MG63 (cell line): ENCODE measurements at places on chromosomes 12 and 14. TPM values are rescaled to one million over a fixed set of nuclear protein-coding genes. Genes with fewer than 3 reads are reported as not detected.

DNA sequence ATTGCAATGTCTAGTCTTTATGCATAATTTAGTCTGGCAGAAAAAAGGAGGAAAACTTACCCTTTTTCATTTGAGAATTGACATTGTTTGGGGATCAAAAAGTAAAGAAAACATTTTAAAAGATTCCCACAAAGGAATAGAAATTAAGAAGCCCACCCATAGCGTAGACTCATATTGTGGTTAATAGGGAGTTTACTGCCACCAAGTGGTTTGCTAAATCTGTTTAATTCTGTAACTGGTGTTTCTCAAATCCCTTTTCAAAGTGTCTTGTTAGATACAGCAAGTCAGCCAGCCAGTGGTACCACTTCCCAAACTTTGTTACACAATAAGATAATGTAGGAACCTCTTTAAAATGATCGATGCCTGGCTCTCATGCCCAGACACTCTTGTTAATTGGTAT lies 180.3 kb downstream of the IPO8 start:
- DNase-seq: no peak

DNA sequence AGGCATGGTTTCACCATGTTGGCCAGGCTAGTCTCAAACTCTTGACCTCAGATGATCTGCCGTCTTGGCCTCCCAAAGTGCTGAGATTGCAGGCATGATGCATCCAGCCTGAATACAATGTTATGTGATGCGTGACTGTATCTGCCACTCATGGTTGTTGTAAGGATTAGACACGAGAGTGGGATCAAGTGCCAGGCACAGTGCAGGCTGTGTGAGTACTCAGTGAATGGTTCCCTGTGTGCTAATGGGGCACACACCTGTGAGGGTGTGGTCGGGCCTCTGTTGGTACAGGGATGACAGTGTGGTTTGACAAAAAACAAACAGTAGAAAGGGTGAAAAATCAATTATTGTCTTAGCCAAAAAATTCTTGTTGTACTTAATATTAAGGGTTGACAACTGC lies 61.8 kb downstream of the TECPR2 start:
- no peak for DNase-seq

- DNase-seq: no peak
Measured at GRCh38 chr14:59463787-59464485, 1.2 kb downstream of the GPR135 start.

DNA sequence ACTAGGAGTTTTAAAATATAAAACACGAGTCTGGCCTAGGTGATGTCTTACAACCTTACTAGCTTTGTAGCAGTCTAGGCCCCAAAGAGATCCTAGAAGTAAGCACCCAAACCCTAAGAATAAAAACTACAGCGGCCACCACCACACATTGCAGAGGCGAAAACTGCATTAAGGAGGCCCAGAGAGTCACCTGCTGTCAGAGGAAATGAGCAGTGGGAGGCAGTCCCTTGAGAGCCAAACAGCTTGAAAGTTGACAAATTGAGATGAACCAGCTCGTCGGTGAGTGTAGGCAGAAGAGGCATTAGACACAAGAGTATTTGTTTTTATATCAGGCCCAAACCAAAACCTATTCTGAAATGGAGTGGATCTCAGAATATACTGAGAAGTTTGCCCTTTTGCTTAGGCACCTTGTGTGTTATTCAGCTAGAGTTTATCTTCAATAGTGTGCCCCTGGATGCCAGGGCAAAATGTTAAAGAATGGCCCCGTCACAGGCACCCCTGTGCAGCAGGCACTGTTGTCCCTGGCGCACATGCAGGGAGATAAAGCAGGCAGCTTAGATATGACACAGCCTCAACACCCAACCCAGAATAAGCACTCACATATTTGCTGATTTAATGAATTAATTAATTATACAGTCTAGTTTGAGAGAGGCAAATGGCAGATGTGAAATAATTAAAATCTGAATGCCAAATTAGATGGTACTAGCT lies 56.7 kb downstream of the TTC7B start:
- no peak for DNase-seq

DNA sequence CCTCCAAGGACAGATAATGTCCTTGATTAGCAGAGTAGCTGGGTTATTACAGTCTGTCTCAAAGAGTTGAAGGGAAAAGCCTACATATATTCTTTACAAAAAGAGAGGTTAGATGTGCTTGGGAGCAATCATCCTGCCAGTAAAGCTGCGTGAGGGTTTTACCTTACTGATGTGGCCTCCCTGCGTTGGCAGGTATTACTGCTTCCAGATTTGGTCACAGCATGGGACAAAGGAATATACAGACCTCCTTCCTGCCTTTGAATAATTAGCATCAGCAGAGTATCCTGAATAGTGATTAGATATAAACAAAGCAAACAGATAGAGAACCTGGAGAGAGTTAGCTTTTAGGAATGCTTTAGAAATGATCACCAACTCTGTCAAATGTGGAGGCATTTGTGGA lies 69.6 kb downstream of the TMTC2 start:
- no peak for DNase-seq

DNA sequence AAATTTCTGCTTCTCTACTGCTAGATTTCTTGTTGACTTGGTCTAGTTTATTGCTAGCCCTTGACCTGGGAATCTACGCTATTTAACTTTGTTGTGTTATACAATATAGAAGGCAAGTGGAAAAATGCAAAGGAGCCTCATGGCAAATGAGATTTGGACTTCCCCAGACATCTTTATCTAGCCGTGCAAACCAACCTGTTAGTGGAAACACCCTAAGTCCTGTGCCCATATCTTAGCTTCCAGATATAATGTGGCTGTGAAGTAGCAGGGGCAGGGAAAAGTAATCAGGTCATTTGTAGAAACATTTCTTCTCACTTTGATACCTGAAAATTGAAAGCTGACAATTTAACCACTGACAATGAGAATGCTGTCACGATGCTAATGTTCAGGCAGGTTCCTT lies 90.7 kb upstream of the ATP2B1 start:
- DNase-seq: no peak

- DNase-seq: no peak
Measured at GRCh38 chr14:97602438-97603117, 805.4 kb downstream of the VRK1 start.

DNA sequence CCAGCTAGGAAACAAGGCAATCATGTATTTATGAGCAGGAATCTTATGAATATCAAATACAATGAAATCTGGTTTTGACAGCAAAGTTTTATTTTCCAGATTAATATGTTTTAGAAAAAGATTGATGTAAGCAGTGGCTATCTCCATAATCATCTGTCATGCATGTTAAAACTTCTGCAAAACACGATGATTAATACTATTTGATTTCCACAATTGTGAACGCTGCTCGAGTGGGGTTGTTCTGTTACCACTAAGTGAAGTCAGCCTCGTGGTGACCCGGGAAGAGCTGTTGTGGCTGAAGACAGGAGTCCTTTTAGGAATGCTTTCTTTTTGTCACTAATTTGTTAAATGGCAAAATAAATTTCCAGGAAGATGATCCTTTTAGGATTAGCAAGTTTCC lies 9.4 kb downstream of the CFAP251 start:
- DNase-seq: no peak

GRCh38 chr14:55583942-55584468 lies 4.0 kb downstream of the KTN1 start:
- DNase-seq: no peak

- no peak for DNase-seq
Measured at GRCh38 chr12:24223926-24224325, 274.5 kb upstream of the SOX5 start.

DNA sequence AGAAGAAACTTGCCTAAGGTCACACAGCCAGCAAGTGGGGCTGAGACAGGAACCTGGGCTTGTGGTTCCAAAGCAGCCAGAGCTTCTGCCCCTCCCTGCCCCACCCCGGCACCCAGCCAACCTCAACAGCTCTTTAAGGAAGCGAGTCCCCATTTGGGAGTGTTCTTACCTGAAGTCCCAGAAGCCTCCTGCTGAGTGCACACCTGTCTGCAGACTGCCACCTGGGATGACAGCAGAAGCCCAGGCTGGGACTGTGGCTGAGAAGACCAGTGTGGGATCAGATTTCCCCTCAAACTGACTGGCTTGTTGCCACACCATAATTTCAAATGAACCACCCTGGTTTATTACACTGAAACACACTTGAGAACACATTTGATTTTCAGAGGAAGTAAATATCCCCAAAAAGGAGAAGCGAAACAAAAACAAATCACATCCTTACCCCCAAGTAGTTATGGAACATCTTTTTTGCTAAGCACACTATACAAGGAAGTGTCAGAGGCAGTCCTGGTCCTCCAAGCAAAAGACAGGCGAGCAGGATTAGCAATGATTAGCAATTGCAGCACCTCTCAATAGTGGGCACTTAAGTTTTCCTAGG lies 6.3 kb upstream of the RIN3 start:
- DNase-seq: no peak

GRCh38 chr12:57835366-57836288 lies 10.9 kb downstream of the CTDSP2 start:
- DNase-seq: no peak

DNA sequence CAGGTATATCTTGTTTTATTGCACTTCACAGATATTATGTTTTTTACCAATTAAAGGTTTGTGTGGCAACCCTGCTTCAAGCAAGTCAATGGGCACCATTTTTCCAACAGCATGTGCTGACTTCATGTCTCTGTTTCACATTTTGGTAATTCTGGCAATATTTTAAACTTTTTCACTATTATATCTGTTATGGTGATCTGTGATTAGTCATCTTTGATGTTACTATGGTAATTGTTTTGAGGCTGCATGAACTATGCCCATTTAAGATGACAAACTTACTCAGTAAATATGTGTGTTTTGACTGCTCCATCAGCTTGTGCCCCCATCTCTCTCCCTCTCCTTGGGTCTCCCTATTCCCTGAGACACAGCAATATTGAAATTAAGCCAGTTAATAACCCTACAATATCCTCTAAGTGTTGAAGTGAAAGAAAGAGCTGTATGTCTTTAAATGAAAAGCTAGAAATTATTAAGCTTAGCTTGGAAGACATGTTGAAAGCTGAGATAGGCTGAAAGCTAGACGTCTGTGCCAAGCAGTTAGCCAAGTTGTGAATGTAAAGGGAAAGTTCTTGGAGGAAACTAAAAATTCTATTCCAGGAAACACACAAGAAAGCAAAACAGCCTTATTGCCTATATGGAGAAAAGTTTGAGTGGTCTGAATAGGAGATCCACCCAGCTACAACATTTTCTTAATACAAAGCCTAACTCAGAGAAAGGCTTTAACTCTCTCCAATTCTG lies 365.1 kb downstream of the ATP23 start:
- no peak for DNase-seq

DNA sequence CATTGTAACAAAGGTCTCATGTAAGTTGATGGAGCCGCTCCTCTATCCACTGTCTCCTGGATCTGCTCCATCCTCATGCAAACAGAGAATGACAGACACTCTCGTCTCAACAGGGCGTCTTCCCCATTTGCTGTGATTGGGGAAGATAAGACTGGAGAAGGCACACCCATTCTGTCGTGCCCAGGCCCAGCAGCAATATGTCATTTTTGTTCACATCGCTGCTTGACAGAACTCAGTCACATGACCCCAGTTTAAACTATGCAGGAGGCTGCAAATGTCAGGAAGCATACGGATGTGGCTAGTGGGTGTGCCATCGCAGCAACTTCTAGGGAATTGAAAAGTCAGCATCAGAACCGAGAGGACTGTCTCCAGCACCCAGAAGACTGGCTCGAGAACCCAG lies 290.5 kb downstream of the TMEM132D start:
- no peak for DNase-seq

The ACSS3 gene
- 1.1 and 2.7 TPM in 2 replicates for total RNA-seq

The MFAP5 gene
- 39.0 and 54.5 TPM in 2 replicates for total RNA-seq

The POTEG gene
- not detected in 2 replicates for total RNA-seq

The GARIN6 gene
- not detected in 2 replicates for total RNA-seq

The CCDC38 gene
- 0.12 and 0.16 TPM in 2 replicates for total RNA-seq

The SIX6 gene
- not detected in 2 replicates for total RNA-seq

The SDR9C7 gene
- total RNA-seq: not detected in 2 replicates

The MUCL1 gene
- total RNA-seq: not detected in 2 replicates
